Activated CD4-positive, alpha-beta T cell treated with anti-CD3 and anti-CD28 coated beads for 1 hour (primary cell): ENCODE measurements at places on chromosomes 2 and 18.
A peak's percentile ranks its signal among the peaks of the same experiment; 100 is the strongest.

GRCh38 chr2:105519516-105519915 lies 120.7 kb upstream of the FHL2 start:
- DNase-seq, result no peak

DNA sequence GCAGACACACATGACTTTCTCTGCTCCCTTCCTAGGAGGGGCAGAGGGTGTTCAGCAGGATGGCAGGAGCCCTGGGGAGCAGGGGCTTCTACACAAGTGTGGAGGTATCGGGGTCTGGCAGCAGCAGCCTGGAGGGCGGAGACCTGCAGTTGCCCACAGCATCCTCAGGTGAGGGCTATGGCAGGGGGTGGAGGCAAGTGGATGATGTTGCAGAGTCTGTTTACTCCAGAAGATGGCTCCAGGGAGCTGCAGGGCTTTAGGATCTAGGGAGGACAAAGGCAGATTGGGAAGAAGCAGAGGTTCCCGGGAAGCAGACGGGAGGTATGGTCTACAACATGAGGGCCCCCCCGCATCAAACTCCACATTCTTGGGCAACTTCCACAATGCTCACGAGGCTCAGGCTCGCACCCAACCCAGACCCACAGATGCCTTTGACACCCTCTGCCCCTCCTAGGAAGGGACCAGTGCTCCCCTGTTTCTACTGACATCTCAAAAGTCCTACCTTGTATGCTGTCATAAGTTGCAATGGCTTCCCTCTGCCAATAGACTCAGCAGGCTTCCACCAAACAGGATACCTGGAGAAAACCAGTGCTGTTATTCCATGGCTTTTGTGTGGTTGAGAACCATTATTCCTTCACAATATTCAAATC lies 12.0 kb upstream of the ATP6V1C2 start:
- no peak for DNase-seq

GRCh38 chr2:15653806-15654726 lies 62.4 kb downstream of the DDX1 start:
- DNase-seq, result no peak

DNA sequence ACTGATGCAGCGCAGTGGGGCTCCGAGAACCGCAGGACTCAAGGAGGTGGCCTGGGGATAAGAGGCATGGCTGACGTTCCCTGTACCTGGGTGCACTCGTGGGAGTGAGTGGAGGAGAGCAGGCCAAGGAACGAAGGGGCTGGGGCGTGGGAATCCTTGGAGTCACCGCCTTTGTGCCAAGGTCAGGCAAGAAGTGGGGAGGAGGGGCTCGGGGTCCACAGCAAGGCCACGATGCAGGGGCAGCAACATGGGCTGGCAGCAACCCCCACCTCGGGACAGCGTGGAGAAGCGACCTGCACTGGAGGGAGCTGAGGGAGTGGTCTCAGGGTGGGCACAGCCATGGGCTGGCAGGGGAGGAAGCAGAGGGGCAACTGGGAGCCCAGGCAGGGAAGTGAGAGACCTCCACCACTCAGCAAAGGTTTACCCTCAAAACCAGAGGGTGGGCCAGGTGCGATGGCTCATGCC lies 18.6 kb downstream of the ARID5A start:
- DNase-seq, result no peak

DNA sequence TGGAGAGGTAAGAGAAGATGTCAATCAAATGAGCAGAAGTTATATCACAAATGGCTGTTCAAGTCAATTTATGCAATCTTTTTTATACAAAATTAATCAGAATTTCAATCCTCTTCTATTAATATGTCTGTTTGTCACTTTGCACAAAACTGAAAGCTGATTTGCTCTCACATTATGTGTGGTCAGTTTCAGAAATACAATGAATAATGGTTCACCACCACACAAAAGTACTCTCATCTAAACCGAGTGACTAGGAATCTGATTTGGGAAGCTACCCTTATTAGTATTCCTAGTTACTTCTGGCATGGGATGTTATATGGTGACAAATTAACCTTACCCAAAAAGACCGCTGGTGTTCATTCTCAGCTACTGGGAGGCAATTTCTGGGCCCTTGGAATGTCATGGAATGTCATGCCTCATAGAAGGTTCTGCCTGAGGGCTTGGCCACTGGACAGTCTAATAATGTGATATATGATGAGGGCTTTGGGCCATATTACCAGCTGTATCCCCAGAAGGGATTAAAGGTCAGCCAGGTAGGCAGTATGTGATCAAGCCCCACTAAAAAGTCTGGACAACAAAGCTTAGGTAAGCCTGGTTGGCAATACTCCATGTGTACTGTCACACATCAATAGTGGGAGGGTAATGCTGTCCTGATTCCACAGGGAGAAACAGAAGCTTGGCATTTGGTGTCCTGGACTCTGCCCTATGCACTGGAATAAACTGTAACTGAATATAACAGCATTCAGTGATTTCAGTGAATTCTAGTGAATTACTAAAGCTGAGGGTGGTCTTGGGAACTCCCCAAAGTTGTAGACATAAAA lies 113.2 kb downstream of the PIGN start:
- no peak for DNase-seq

DNA sequence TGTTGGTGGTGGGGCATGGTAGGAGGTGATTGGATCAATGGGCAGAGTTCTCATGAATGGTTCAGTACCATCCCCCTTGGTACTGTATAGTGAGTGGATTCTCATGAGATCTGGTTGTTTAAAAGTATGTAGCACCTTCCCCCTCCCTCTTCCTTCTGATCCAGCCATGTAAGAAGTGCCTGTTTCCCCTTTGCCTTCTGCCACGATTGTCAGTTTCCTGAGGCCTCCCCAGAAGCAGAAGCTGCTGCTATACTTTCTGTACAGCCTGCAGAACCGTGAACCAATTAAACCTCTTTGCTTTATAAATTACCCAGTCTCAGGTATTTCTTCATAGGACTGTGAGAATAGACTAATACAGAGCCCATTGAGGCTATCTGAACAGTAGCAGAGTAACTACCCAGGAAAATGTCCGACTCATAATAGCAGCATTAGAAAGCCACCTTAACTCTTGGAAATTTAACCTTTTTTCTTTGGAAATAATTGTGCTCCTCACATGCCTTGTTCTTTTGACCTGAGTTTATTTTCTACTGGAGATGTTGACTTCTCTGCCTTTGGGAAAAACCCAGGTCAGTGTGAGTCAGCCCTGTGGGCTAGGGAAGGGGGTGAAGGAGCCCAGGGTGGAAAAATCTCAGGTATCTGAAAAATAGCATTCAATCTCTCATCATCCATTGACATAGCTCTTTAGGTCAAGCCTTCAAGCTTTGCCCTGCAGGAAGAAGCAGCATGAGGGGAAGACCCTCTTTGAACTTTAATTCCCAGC lies 18.1 kb downstream of the CYP1B1 start:
- DNase-seq, result no peak

GRCh38 chr18:51936115-51936514 lies 403.9 kb upstream of the DCC start:
- DNase-seq, result no peak

- no peak for DNase-seq
Measured at GRCh38 chr18:74739926-74740325, 142.3 kb downstream of the ZNF407 start.

DNA sequence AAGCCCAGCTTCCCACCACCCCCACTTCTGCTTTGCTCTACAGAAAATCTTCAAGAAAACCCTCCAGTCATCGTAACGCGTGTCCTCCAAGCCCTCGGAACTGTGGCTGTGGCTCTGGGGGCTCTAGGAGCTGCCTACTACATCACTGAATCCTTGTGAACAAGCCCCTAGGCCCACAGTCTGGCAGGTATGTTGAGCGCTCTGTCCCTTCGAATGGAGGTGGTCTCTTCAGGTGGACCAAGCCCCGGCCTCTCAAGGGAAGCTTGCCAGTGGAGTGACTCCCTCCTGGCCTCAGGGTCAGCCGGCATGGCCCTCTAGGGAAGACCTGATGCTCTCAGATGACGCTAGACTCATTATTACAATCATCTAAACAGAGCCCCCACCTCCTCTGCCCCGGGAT lies 6.7 kb downstream of the SPATA3 start:
- DNase-seq, result no peak

DNA sequence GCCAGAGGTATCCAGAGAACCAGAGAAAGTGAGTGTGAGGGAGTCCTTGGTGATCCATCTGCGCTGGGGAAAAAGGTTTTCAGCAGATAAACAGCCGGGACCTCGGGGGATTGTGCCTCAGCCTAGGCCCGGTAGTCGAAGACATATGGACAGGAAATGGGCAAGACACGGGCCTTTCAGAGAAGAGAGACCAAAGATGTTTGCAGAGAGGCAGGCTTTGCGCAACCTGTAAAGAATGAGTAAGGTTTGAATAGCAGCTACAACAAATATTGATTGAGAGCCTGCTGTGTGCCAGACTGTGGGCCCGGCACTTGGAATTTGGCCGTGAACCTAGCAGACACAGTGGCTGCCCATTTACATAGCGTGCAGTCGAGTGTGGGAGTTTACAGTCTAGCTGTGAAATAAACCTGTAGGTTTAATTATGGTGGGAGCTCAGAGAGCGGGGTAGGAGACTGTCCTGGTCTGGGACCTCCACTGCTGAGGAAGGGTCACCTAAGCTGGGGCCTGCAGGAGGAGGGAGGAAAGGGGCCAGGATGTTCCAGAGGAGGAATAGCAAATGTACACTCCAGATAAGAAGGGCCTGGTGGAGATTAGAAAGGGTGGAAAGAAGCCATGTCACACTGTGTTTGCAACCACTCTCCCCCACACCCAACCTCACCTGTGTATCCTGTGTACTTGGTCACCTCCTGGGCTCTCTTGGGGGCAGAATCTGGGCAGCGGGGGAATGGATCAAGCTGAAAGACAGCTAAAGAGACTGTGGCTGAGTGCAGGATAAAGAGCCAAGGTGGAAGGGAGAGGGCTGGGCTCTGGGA lies 3.0 kb downstream of the SH2D6 start:
- no peak for DNase-seq

DNA sequence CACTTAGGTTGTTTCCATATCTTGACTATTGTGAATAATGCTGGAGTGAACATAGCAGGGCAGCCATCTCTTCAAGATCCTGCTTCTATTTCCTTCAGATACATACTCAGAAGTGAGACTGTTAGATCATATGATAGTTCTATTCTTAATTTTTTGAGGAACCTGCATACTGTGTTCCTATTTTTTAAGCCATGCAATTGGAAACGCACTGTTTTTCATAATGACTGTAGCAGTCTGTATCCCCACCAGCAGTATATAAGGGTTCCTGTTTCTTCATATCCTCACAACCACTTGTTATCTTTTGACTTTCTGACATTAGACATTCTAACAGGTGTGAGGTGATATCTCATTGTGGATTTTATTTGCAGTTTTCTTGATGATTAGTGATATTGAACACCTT lies 15.5 kb downstream of the NEURL3 start:
- DNase-seq, result no peak

- DNase-seq, result no peak
Measured at GRCh38 chr2:187495324-187495723, 47.3 kb upstream of the CALCRL start.

GRCh38 chr2:238814815-238815214 lies 33.1 kb upstream of the TWIST2 start:
- no peak for DNase-seq

DNA sequence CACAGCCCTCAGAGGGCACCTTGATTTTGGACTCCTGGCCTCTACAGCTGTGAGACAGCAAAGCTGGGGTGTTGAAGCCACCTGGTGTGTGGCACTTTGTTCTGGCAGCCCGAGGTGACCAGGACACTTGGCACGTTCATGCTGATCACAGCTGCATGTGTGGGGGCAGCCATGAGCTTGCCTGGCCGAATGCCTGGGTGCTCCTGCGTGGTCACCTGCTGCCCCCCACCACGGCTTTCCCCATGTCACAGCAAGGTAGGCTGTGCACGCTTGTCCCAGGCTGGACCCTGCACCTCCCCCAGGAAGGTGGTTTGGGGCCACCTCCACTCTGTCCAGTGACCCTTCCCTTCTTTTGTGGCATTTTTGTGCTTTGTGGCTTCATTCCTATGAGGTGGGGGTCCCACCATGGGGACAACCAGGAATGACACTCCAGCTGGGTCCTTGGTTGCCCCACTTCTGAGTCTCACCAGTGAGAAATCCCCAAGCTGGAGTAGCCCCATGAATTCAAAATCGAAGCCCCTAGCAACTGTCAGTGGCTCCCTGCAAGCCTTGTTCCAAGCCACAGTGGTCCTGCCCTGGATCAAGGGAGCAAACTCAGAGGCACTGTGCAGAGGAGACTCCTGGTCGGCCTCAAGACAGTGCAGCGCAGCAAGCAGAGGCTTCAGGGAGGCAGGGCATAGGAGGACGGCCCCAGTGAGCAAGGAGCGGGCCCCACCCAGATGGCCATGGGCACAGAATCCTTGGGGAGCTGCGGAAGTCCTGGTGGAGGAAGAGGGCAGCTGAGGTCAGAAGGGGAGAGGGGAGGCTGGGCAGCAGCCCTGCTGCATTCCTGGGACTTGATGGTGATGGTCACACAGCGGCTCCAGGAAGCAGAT lies 121.4 kb upstream of the HS6ST1 start:
- DNase-seq, result no peak

DNA sequence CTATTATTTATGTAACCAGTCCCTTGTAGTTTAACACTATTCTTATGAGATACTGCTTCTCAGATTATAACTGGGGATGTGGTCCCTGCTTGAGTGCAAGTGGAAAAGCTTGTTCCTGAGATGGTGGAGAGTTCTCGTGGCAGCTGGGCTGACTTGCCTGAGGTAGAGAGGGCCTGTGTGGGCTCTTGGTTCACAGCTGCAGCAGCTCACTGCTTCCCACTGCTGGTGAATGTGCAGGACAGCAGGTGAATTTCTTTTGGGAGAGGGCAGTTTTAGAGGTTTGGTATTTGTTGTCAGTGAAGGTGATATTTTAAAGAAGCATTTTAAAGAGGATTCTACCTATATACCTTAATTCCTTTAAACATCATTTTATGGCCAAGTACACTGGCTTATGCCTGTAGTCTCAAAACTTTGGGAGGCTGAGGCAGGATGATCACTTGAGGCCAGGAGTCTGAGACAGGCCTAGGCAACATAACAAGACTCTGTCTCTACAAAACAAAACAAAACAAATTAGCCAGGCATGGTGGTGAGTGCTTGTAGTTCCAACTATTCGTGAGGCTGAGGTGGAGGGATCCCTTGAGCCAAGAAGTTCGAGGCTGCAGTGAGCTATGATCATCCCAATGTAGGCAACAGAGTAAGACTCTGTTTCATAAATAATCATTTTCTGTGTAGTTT lies 94.8 kb downstream of the MTA3 start:
- DNase-seq, result peak; percentile 50
